Psoas muscle (tissue), 8 donors: ENCODE measurements at places on chromosomes 5 and 9. TPM values are rescaled to one million over a fixed set of nuclear protein-coding genes. Genes with fewer than 3 reads are reported as not detected.

GRCh38 chr5:11266331-11266730, 505.3 kb upstream of the DAP start:
- no peaks in the 10 kb centered on the region for H3K4me1 ChIP-seq
- no peak for DNase-seq
- no peak overlapping the region for H3K27ac ChIP-seq
- no peaks in the 10 kb centered on the region for H3K36me3 ChIP-seq
- H3K4me3 ChIP-seq: no peak overlapping the region

DNA sequence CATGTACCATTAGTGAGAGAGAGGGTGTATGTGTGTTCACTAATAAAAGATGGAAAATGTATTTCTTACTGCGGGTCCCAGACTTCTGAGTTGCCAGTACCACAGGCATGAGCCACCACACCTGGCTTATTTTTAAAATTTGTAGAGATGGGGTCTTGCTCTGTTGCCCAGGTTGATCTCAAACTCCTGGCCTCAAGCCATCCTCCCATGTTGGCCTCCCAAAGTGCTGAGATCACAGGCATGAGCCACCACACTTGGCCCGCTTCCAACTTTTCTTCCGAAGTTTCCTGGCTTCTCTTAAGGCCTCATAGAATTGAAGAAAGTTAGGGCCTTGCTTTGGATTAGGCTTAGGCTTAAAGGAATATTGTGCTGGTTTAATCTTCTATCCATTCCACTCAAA, 40.4 kb upstream of the F2RL2 start:
- no peak for DNase-seq
- no peaks in the 10 kb centered on the region for H3K36me3 ChIP-seq
- H3K4me1 ChIP-seq: no peaks in the 10 kb centered on the region
- H3K27me3 ChIP-seq: no peaks in the 10 kb centered on the region
- H3K4me3 ChIP-seq: no peak overlapping the region
- H3K27ac ChIP-seq: no peak overlapping the region

- no peak overlapping the region for H3K27ac ChIP-seq
- H3K4me1 ChIP-seq: no peaks in the 10 kb centered on the region
- no peaks in the 10 kb centered on the region for H3K27me3 ChIP-seq
- no peaks in the 10 kb centered on the region for H3K36me3 ChIP-seq
- H3K4me3 ChIP-seq: no peak overlapping the region
- DNase-seq: peak; percentile 74
These were observed 80.0 kb upstream of the TUT7 start for GRCh38 chr9:86434039-86434726.

DNA sequence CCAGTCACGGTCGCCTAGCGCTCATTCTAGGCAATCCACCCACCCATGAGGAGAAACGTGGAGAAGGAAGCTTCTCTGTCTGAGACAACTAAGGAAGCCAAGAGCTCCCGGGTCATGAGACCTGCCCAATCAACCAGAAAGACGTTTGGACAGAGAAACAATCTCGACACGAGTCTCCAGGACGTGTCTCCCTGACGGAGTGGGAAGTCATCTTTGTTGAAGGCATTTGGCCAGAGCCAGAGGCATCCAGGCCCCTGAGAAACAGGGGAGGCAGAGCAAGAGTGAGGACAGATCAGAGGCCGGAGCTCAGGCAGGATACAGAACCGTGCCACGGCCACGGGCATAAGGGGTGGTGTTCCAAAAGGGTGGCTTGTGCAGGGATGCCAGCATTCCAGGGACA, 479.0 kb downstream of the SPATA31A7 start:
- no peak overlapping the region for H3K4me3 ChIP-seq
- H3K27ac ChIP-seq: no peak overlapping the region
- no peak for DNase-seq
- H3K4me1 ChIP-seq: no peaks in the 10 kb centered on the region
- no peaks in the 10 kb centered on the region for H3K36me3 ChIP-seq

GRCh38 chr9:133781828-133782135, 43.6 kb upstream of the SARDH start:
- no peaks in the 10 kb centered on the region for H3K4me1 ChIP-seq
- peak; percentile 35 for DNase-seq
- H3K27me3 ChIP-seq: no peaks in the 10 kb centered on the region

The CCDC180 gene
- 0.79 TPM for polyA plus RNA-seq

The GPRIN1 gene
- 0.23 TPM for polyA plus RNA-seq

The CD14 gene
- 4.9 TPM for polyA plus RNA-seq

The NIM1K gene
- polyA plus RNA-seq: 0.20 TPM

The RNF224 gene
- polyA plus RNA-seq: not detected

The CDX1 gene
- 0.06 TPM for polyA plus RNA-seq
